ENCODE measurements at places on chromosomes 2 and 18.

DNA sequence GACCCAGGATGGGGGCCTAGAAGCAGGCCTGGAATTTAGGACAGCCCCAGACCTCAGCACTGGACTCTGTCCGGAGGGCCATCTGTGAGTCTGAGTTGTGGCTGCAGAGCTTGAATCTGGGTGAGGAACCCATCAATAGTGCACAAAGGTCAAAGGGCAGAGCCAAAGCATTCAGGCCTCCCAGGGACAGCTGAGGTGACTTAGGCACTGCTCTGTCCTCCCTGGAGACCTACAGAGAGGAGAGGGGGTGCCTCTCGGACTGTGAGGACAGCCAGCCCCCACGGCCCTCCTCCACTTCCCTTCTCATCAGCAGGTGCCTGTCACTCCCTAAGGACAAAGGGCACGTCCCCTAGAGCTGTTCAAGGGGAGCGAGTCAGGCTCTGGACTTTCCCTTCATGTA is 25.1 kb upstream of the PRLH start:
- no peak for DNase-seq

GRCh38 chr2:86826951-86827350 is 34.7 kb downstream of the CD8B start:
- DNase-seq, result no peak

GRCh38 chr18:4352746-4353551 is 102.2 kb downstream of the DLGAP1 start:
- no peak for DNase-seq

DNA sequence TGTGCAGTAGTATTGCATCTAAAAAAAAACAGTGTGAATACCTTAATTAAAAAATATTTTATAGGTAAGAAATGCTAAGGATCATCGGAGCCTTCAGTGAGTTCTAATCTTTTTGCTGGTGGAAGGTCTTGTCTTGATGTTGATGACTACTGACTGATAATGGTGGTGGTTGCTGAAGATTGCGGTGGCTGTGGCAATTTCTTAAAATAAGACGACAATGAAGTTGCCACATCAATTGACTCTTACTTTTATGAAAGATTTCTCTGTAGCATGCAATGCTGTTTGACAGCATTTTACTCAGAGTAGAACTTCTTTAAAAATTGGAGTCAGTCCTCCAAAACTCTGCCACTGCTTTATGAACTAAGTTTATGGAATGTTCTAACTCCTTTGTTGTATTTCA is 36.2 kb downstream of the GLS start:
- no peak for DNase-seq

- DNase-seq, result no peak
Observed at GRCh38 chr2:82511894-82512293, 1947.2 kb downstream of the SUCLG1 start.

- DNase-seq, result no peak
Observed at GRCh38 chr2:3424171-3424795, 44.8 kb downstream of the TRAPPC12 start.

DNA sequence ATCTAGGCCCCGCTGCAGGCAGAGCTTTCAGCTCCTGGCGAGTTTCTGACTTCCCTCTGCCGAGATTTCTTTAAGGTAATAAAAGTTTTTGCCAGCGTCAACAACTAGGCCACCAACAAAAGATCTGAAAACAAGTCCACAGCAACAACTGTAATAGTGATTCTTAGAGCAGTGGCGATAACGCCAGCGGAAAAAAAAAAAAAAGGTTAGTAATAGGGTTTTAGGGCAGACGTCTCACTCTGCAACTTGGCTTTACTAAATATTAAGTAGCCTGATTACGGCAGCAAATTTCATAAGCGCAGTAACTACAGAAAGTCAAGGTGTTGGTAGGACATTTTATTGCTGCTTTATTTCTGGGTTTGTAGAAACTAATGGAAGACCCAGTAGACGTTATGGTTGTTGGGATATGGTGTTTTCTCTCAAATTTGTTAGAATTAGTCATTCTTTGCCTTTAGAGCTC is 481 bp downstream of the SLC30A6 start:
- DNase-seq, result no peak

GRCh38 chr2:27667446-27667845 is 3.8 kb downstream of the SLC4A1AP start:
- no peak for DNase-seq

DNA sequence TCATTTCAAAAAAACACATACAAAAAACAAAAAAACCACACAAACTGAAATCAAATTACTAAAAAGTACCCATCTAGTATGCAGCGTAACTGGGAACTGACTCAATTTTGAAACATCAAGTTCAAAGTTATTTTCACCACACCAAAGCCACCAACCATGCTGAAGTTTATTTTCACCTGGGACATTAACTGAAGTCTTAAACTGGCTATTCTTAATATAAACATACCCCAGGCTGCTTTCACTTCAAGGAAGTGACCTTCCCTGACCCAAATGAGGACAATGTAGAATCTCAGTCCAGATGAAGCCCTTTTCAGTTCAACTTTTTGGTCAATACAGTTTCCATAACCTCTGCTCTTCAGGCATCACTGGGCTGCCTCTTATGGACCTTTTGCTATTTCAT is 84.6 kb downstream of the PIGN start:
- no peak for DNase-seq
